ENCODE measurements at places on chromosomes 6 and 20. TPM values are rescaled to one million over a fixed set of nuclear protein-coding genes. Genes with fewer than 3 reads are reported as not detected.

JAG1 gene
- total RNA-seq: 3.0 TPM

GRCh38 chr20:46343975-46344357 lies 35.7 kb upstream of the CDH22 start:
- no peak for DNase-seq

DNA sequence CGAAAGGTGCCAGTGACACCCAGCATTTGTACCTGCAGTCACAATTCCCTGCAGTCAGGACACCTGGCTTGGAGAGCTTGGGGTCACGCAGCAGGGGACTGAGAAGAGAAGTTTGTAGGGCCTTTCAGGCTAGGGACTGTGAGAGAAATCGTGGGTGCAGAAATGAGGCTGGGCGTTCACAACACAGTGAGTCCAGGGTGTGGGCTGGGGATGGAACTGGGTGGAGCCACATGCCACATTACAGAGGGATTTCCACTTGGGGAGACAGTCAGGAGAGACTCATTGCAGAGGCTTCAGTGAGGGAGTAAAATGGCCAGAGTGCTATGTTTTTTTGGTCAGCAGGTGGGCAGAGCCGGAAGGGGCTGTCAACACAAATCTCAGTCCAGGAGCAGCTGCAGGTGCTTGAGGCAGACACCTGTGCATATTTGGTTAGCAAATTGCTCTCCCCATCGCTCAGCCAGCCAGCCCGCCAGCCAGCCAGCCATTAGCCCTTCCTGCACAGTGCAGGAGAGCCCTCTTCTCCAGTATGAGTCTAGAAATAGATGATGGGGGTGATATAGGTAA lies 7.4 kb downstream of the ITPR3 start:
- DNase-seq: no peak

DNA sequence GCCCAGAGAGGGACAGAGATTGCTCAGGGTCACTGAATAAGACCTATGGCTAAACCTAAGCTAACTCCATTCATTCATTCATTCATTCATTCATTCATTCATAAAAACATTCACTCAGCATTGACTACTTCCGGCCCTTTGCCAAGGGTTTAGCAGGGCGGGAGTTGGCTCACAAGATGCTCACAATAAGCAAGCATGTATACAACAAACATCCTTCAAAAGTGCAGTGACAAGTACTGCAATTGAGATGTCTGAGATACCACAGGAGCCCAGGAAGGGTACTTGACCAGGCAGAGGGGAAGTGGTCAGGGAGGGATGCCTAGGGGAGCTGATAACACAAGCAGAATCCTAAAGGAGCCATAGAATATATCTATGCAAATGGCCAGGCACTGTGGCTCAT lies 18.2 kb upstream of the KIAA1755 start:
- peak; percentile 43 for DNase-seq

DNA sequence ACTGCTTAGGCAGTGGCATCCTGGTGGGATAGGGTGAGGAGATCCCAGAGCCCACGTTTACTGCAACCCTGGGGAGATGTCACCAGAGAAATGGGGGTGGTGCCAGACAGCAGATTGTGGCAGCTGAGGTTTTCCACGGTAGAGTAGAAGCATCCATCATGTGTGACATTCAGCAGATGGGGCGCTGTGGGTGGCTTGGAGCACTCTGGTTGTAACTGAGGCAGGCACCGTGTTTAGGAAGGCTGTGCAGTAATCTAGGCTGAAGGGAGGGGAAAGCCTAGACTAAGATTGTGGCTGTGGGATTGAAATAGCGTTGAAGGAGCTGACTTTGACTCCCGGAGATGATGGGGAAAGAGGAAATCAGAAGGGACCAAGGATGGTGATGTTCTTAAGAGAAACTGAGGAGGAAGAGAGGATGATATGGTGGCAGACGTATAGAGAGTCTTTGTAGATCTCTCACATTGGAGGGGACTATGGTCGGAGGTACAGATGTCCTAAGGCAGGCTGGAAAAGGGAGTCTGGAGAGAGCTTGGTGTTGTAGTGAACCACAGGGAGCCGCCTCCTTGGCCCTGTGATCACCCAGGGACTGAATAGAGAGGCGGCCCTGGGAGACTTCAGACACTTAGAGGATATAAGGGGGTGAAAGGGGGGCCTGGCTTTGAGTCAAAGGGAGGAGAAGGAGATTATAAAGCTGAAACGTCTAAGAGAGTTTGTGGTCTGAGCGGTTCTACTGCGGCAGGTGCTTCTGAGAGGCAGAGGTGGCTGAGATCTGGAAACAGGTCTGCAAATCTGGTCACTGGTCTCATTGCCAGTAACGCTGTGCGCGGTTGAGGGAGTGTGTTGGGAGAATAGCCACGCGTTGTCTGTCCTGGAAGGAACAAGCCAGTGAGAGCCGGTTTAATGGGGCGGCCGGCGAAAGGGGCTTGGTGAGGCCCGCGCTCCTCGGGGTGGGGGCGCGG lies 792 bp upstream of the MICA start:
- peak; percentile 28 for DNase-seq

Data from RPMI7951 (cell line).